ENCODE measurements at places on chromosomes 12 and 14.

DNA sequence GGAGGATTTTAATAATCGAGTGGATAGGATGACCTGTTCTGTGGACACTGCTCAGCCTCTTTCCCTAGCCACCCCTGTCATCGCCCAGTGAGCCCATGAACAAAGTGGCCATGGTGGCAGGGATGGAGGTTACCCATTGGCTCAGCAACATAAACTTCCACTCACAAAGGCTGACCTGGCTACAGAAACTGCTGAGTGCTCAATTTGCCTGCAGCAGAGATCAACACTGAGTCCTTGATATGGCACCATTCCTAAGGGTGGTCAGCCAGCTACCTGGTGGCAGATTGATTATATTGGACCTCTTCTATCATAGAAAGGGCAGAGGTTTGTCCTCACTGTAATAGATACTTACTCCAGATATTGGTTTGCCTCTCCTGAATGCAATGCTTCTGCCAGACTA, 465.4 kb upstream of the FBXO33 start:
- no peak for DNase-seq

GRCh38 chr12:89682284-89682683, 26.4 kb downstream of the ATP2B1 start:
- DNase-seq = no peak

DNA sequence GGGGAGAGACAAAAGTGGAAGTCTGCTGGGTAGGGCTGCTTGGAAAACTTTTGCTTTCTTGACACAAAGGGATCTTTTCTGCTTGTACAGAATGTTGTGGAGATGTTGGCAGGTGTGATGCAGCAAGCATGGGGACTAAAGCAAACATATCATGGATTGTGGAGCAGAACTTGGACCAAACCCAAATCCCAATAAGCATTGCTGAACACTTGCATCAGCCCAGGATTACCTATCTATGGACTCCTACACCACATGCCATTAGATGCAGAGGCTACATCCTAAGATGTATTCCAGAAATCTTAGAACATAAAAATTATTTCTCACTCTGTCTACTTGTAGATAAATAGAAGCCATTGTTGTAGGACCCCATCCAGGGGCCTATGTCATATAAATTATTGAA, 44.7 kb upstream of the RERG start:
- no peak for DNase-seq

DNA sequence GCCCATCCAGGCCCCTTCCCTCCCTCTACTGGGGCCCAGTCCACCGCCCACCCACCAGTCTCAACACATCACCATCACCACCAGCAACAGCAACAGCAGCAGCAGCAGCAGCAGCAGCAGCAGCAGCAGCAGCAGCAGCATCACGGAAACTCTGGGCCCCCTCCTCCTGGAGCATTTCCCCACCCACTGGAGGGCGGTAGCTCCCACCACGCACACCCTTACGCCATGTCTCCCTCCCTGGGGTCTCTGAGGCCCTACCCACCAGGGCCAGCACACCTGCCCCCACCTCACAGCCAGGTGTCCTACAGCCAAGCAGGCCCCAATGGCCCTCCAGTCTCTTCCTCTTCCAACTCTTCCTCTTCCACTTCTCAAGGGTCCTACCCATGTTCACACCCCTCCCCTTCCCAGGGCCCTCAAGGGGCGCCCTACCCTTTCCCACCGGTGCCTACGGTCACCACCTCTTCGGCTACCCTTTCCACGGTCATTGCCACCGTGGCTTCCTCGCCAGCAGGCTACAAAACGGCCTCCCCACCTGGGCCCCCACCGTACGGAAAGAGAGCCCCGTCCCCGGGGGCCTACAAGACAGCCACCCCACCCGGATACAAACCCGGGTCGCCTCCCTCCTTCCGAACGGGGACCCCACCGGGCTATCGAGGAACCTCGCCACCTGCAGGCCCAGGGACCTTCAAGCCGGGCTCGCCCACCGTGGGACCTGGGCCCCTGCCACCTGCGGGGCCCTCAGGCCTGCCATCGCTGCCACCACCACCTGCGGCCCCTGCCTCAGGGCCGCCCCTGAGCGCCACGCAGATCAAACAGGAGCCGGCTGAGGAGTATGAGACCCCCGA, 6.8 kb upstream of the RNU7-1 start:
- no peak for DNase-seq

DNA sequence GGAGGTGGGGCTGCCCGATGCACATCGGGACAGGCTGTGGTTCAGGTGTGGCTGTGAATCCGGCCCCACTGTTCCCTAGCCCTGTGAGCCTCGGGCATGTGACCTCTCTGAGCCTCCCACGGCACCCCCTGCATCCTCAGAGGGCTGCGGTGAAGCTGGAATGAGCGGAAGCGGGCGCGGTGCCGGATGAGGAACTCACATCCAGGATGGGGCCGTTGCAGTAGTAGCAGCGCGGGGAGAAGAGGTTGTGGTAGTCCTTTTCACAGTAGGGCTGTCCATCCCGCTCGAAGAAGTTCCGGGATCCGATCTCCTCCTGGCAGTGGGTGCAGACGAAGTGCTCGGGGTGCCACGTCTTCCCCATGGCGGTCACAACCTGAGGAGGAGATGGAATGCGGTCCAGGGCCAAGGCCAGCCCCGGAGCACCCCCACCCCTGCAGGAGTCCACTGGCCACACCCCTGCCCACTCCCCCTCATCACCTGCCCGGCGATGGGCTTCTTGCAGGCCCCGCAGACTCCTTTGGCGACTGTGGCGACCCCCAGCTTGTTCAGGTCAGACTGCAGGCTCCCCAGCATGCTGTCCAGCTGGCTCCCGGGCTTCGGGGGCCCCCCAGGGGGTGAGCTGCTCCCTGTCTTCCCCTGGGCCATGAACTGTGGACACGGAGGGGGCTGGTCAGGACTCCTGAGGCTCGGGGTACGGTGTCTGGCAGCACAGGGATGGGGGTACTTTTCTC, 13.9 kb upstream of the RPLP0 start:
- DNase-seq = no peak

GRCh38 chr14:94612580-94613554, 676 bp downstream of the SERPINA3 start:
- no peak for DNase-seq

- DNase-seq = no peak
Observed at GRCh38 chr12:123965382-123965781, 7.2 kb downstream of the CCDC92 start.

DNA sequence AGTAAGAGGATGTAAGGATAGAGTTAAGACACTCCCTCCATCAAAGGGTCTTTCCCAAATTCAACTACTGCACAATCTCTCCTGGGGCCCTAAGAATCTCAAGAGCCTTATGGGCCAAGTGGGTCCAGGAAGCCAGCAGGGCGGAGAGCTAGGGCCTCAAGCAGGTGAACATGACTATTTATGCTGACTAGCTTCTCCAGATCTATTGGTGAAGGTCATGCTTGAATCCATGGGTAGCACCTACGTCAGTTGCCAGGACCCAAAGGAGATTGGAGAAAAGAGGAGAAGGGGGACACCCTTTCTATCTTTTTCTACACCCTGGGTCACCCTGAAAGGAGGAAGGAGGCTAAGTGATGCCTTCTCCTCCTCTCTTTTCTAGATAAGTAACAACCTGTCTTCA, 534.2 kb upstream of the MIS18BP1 start:
- no peak for DNase-seq

DNA sequence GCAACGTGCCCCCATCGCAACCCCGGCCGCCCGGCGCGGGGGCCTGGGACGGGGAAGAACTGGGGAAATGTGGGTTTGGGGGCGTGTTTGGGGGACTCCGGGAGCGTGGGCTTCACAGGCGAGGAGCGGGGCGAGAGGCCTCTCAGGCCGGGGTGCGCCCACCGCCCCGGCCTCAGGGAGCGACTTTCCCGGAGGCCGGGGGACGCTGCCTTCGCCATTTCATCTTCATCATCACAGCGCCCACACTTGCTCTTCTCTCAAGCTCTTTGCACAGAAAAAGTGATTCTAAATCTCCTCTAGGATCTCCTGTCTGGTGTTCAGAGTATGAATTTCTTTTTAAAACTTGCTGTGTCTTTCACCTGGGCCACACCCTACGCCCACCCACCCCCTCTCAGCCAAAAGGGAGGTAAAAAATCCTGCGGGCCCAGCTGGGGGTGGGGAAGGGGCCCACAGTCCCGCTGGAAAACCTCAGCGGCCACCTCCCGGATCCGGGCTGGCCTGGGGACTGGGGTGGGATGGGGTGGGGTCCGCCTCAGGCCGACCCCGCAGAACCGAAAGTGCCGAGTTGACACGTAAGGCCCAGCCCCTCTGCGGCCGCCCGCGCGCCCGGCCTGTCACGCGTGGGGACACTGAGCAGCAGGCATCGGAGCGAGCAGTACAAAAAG, 7.4 kb downstream of the CDKN1B start:
- DNase-seq = no peak

GRCh38 chr14:75831455-75831854, 150.3 kb downstream of the TGFB3 start:
- DNase-seq = no peak

- DNase-seq = no peak
Observed at GRCh38 chr12:101806265-101806664, 24.5 kb downstream of the GNPTAB start.

DNA sequence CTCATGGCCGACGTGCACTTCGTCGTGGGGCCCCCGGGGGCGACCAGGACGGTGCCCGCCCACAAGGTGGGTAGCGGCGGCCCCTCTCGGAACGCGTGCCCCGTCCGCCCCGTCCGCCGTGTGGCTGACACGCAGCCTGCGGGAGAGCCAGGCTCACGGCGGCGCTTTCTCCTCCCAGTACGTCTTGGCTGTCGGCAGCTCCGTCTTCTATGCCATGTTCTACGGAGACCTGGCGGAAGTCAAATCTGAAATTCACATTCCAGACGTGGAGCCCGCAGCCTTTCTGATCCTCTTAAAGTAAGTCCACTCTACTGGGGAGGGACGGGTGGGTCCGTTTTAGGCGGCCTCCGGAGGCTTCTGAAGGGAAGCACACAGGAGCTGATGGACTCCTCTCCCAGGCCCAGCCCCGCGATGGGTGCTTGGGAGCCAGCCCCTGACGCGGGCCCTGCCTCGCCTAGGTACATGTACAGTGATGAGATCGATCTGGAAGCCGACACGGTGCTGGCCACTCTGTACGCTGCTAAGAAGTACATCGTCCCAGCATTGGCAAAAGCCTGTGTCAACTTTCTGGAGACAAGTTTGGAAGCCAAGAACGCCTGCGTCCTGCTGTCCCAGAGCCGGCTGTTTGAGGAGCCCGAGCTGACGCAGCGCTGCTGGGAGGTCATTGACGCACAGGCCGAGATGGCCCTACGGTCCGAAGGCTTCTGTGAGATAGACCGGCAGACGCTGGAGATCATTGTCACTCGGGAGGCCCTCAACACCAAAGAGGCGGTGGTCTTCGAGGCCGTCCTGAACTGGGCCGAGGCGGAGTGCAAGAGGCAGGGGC, 1.1 kb downstream of the BTBD6 start:
- no peak for DNase-seq

- no peak for DNase-seq
Observed at GRCh38 chr12:86194721-86195120, 61.5 kb downstream of the MGAT4C start.

DNA sequence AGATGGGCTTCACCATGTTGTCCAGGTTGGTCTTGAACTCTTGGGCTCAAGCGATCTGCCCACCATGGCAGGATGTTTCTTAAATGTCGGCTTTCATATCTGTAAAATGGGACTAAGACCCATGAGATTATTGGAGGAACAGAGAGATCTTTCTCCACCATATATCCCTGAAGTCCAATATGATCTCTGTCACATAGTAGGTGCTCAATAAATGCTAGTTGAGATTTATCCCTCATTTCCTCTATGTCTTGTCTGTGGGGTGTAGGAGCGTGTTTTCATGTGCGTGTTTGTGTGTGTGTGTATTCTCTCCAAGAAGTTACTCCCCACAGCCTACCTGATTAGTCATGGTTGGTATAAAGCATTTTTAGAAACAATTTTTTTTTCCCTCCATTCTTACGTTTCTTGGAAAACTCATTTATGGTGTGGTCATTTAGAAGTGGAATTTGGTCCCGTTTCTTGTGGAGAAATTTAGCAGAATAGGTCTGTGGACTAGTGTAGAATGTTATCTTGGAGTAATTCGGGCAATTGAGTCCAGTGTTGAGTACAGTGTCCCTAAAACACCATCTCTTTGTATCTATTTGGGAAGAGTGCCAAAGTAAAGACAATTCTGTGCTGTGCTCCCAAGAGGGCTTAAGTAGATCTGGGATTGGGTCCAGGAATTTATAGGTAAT, 4.3 kb downstream of the STRAP start:
- DNase-seq = no peak

DNA sequence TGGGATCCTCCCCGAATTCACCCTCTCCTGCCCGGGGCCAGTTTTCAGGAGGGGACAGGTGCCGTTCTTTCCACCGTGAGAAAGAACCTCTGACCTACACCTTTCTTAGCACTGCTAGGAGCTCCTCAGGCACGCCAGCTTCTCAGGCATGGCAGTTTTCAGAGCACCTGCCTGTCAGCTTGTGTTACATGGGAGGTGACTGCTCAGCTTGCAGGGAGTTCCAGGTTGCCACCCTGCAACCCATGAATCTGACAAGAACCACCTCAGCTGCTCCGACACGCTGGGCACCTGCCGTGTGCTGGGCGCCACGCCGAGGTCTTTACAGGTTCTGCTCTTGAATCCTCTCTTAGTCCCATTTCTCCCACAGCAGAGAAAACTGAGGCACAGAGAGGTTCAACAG, 12.9 kb downstream of the BRI3BP start:
- no peak for DNase-seq

- DNase-seq = no peak
Observed at GRCh38 chr14:92515546-92516343, 2.2 kb downstream of the RIN3 start.

DNA sequence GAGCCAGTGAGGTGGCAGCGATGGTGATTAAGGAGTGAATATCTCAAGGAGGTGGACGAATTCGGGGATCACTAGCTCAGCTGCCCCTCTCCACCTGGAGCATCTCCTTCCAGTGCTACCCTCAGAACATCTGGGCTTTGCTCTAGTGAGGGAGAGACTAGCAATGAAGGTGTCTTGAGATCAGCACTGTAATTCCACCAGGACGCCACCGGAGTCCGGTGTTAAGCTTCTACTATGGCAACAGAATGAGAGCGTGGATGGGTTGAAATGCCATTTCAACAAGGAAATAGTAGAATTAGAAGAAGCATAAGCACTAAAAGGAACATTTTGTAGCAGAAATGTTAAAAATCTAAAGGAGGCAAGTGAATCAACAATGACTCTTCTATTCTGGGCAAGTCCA, 61.1 kb downstream of the NTF3 start:
- DNase-seq = no peak

GRCh38 chr12:46160101-46160980, 108.5 kb downstream of the SLC38A1 start:
- peak; percentile 44 for DNase-seq

Measured in NCI-H187 (cell line).